ENCODE measurements at places on chromosomes 5 and 9.

- no peak for DNase-seq
Observed at GRCh38 chr5:10682801-10683525, 78.1 kb downstream of the DAP start.

- no peak for DNase-seq
Observed at GRCh38 chr5:176608937-176609723, 826 bp downstream of the GPRIN1 start.

DNA sequence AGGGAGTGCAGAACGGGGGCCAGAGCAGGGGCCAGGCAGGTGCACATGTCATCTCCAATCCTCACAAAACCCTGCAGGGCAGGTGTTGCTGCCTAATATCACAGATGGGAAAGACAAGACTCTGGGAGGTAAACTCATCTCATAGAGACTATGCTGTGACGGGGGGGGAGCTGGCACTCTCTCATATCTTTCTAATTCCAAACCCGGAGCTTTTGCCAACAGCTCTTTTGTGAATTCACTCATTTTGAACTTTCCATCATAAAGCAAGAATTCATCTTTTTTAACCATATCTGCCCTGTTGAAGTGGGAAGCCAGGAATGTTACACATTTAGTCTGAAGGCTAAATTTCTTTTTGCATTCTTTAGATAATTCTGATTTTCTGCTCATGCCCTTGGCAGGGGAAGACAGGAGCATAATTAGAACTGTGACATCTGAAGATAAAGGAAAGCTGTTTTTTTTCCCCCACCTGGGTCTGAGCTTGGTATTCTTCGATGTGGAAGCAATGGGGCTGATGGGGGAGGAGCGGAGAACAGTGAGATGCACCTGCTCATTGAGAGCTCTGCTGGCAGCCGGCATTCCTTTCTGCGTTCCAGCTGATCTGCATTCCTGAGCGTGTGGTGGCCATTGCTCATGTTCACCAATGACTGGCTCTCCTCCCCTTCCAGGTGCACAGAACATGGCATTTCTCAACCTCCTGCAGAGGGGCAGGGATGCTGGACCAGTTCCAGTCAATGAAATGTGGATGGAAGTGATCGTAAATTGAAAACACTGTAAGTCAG is 159.2 kb downstream of the NSG2 start:
- no peak for DNase-seq

DNA sequence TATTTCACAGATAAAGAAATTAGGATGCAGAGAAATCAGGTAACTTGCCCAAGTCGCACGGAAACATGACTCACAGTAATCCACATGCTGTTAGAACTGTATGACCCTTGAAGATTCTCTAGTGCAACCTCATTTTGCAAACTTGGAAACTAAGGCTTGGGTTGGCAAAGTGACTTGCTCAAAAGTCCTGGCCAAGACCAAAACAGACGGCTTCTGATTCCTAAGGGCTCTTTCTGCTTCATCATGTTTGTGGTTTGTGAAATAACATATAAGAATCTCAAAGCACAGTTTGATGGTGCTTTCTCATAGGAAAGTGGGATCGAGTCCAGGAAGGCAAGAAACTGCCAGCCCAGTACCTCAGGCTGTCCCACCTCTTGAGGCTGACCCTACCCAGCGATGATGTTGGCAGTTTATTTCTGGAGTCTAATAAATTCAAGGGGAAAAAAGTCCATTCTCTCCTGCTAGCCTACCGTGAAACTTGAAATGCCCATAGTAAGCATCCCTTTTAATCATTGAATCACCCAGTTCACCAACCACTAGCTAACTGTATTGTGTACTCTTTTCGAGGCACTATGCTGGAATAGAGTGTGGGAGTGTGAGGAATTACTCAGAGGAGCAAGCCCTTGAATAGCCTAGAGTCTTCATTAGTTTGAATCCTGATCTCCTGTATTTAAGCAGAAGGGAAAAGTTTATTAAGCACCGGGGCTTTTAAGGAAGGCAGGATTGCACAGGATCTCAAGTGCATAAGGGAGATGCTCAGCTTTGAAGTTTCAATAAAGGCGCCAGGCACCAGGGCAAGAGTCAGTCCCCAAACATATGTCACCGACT is 14.1 kb downstream of the CAPSL start:
- peak; percentile 15 for DNase-seq

DNA sequence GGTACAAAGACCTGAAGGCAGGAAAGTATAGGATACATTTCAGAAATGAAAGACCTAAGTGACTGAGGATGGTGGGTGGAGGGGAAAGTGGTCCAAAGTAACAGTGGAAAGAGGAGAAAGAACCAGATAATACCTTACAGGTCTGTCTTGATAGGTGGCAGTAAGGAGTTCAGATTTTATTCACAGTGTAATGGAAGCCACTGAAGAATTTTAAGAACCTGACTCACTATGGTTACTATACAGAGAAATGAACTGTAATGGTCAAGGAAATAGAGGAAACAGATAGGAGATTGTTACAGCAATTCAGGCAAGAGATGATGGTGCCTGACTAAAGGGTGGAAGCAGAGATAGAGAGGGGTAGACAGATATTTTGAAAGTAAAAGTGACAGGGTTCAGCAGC is 46.5 kb downstream of the EPB41L4A start:
- no peak for DNase-seq

Data from hepatic stellate cell (primary cell).